CD4-positive, alpha-beta memory T cell (primary cell): ENCODE measurements at places on chromosomes 1 and 21.

DNA sequence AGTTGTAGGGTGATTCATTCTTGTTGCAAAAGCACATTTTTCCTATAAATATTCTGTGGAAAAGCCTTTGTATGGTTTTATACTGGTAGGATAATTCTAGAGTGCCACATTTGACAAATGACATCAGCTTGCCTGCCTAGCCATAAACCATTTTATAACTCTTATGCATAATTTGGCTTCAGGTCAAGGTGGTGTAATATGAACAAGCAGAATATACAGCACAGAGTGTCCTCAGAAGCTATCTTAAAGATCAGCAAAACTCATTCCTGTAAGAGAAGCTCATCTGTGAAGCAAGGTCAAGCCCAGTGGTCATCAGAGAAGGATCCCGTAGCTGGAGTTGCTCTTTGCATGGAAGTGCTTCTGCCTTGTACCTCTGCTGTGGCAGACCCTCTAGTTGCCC is 24.0 kb upstream of the C1orf21 start:
- no peak for DNase-seq

GRCh38 chr1:169931795-169932231 is 38.1 kb upstream of the SCYL3 start:
- DNase-seq, result no peak

DNA sequence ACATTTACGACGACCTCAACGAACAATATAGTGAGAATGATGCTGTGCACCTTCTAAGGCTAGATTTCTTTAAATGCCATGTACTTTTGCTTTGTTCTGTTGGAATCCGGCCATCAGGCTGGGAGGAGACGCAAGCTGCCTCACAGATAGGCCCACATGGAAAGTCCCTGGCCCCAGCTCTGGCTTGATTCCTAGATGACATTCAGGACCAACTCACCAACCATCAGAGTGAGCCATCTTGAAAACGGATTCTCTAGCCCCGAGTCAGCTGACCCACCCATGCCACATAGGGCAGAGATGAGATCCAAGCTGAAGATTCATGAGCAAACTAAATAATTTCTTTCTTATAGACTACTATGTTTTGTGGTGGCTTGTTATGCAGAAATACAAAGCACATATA is 164.4 kb downstream of the ZNF281 start:
- DNase-seq, result no peak

DNA sequence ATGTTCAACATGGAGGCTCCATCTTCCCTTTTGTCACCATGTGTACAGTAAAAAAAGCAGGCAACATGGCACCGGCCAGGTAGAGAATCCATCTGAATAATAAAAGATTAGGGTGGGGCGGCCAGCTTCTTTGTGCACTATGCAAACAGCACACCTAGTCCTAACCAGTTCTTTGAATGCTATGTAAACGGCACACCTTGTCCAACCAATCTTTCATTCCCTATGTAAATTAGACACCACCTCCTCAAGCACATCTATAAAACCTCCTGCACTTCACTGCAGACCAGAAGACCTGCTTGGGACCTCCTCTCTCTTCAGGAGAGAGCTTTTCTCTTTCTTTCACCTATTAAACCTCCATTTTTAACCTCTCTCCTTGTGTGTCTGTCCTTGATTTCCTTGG is 28.2 kb downstream of the TFB2M start:
- no peak for DNase-seq

- DNase-seq, result no peak
These were observed 26.9 kb downstream of the TOMM20 start for GRCh38 chr1:235101558-235102258.

DNA sequence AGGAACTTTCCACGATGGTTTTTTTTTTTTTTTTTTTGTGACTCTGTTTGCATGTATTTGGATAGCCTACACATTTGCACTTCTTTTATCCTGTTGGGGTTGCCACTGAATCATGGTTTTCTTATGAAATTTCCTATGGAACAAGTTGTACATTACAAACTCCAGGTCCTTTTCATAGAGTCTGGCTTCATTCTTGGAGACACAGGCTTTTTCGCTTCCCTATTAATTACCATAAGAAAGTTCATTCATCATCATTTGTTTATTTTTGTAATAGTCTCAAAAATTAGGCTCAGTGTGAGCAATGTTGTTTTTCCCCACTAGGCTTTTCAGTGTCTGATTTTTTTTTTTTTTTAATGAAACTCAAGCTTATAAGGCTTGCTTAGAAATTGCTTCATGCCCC is 179.4 kb downstream of the FMN2 start:
- no peak for DNase-seq

DNA sequence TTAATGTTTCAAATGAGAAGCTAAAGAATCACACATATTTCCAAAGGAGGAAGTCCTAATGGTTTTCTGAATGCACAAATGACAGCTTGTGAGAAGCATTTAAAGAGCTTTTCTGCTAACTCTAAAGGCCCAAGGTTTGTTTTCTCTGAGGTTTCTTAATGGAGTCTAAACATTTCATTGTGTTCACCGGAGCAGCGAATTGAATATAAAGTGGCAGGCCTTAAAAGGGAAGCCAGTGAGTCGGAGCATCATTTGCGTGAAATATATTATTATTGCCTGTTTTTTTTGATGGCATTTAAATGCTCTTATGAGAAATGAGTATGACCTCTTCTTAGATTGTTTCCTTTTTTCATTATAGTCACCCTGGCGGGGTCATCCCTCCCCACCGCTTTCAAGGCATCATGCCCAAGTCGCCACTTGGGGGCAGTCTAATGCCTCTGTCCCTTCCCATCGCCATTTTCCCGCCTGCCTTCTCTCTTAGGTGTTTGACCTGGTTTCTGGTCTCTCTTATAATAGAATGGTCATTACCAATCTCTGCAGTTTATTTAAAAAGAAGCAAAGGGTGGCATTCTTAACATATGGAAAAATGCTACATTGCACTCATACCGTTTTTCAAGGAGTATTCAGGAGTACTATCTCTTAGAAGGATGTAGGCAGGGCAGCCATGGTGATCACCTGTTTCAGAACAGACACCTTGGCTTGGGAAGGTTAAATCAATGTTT is 25.3 kb upstream of the OVAAL start:
- DNase-seq, result peak; percentile 40

DNA sequence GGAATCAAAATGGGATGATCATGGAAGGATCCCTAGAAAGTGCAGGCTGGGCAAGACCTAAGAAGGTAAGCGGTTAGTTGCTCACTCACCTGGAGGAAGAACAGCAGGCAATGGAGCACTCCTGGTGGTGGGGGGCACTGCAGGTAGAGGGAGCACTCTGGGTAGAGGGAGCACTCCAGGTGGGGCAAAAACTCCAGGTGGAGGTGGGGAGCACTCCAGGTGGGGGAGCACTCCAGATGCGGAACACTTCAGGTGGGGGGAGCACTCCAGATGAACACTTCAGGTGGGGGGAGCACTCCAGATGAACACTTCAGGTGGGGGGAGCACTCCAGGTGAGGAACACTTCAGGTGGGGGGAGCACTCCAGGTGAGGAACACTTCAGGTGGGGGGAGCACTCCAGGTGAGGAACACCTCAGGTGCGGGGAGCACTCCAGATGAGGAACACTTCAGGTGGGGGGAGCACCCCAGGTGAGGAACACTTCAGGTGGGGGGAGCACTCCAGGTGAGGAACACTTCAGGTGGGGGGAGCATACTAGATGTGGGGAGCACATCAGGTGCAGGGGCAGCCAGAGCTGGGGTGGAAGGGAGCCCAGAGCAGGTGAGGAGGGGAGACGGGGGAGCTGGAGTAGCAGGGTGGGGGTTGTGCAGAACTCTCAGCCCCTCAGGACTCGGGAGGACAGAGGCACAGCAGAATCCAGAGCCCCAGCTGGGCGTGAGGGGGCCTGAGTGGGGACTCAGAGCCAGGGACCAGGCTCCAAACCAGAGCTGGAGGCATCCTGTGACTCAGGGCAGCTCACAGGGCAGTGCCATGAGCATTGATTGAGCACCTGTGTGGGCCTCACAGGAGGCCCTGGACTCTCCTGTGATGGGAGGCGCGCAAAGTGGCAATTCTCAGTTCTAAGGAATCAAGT is 37.7 kb upstream of the COL6A1 start:
- DNase-seq, result no peak

GRCh38 chr1:114126261-114127095 is 27.2 kb downstream of the SYT6 start:
- DNase-seq, result no peak

- DNase-seq, result no peak
These were observed 10.7 kb upstream of the CD2 start for GRCh38 chr1:116743535-116743934.

GRCh38 chr1:226657895-226658545 is 81.1 kb downstream of the ITPKB start:
- no peak for DNase-seq

DNA sequence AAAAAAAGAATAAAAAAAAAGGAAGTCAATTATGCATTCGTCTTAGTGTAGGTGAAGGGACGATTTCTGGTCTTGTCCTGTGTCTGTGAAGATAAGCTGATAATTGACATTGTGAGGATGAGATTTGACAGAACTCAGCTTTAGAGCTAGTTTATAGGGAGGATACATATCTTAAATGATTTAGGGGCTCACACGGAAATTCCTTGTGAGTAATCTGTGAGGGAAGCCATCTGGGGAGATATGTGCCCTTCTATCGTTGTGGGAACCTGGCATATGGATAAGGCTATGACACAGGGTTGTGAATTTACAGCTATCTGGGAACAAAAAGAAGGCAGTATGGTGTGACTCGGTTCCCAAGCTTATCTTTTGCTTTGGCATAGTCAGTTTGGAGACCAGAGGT is 71.1 kb downstream of the RABGAP1L start:
- no peak for DNase-seq

DNA sequence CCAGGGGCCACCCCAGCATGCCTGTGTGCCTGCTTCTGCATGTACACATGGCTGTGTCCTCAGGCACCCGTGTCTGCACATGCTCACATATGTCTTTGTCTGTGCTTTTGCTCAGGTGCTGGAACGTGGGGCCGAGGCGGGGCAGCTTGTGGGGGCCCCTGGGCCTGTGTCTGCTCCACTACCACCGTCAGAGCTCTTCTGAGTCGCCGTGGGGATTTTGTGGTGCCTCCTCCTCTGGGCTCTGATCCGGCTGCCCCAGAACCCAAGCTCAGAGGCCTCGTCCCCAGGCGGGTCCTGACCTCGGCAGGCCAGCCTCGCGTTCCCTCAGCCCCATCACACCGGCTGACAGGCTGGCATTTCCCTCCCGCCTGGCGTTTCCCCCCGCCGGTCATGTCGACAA is 104.6 kb upstream of the ACTRT2 start:
- no peak for DNase-seq

DNA sequence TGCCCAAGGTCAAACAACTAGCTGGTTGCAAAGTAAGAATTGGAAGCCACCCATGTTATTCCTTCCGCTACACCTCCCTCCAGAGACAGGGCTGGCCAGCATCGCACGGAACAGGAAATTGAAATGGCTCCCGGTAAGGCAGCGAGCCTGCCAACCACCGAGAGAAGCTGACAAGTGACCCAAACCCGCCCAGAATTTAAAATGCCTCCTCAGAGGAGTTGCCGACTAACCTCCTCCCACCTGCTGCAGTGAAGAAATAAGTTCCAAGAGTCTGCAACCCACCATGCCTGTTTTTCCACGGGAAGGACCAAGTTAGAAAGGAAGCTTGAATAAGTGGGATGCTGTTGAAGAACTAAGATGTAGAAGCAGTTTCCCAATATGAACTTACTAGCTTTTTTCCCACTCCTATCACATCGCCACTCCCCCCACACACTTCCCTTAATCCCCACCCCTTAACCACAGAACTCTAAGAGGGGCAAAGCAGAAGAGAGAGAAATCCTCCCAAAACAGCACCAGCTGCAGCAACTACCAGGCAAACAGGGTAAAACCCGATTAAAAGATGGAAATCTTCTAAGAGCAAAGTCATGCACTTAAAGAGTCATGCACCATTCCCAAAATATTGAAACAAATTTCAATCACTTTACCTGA is 78.6 kb downstream of the TIAM1 start:
- no peak for DNase-seq

DNA sequence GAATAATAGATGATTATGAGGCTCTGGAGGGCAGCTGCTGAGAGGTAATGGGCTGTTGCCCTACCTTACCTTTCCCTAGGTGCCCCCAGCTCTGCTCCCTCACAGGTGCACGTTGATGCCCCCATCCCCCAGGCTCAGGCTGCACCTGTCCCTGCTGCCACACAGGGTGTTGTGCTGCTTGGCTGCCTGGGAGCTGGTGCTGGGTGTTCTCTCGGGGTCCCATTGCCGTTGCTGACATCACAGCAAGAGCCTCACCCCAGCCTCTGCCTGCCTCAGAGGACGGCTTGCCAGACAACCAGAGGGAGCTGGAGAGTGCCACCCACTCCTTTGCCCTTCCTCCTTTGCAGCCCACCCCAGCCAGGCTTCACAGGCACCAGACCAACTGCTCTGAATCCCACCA is 31.4 kb upstream of the DMBX1 start:
- DNase-seq, result no peak

DNA sequence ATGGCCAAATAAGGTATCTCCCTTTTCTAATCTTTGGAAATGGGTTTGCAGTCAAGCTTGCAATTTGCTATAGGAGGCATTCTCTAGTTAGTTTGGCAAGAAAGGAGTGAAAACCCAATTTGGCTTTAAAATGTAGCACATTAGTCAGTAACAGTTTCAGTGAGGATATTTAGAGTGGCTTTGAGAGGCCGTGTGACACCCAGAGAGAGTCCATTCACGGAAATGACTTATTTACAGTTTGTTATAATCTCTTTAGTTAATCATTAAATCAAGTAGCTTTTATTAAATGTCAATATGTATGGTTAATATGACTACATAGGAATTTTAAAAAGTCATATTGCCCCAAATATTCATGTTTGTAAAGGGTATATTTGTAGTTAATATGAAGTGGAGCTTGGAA is 9.6 kb downstream of the ZBTB18 start:
- no peak for DNase-seq

DNA sequence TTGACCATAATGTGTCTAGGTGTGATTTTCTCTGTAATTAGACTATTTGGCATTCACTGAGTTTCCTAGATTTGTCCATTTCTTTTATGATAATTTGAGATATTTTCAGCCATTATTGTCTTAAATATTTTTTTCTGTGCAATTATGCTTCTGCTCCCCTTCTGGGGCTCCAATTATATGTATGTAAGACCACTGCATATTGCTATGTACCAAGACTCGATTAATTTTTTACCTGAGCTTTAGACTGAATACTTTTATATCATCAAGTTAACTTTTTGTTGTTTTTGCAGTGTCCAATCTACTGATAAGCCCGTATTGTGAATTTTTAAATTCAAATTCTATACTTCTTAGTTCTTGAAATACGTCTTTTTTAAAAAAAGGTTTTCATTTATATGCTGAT is 5.1 kb upstream of the TAF1A start:
- DNase-seq, result no peak

DNA sequence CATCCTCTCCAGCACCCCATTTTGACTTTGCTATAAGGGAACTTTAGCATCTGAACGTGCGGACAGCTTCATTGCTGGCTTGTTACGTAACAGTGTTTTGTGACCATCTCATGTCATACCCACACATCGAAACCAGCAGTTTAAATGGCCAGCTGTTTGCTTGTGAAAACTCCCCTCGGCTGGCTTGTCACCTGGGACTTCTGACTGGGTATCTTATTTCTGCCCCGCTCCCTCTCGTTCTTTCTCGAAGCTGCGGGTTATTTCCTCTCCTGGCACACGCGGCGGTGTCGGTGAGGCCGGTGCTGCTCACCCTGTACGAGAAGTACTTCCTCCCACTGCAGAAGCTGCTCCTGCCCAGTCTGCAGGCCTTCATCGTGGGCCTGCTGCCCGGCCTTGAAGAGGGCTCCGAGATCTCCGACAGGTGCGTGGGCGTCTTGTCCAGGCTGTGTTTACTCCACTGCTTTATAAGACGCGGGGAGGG is 43.5 kb downstream of the DOP1B start:
- no peak for DNase-seq
